K562 (cell line): ENCODE measurements at places on chromosomes 16 and 17. TPM values are rescaled to one million over a fixed set of nuclear protein-coding genes. Genes with fewer than 3 reads are reported as not detected.

- no peak overlapping the region for H3K27ac ChIP-seq
- no peaks in the 10 kb centered on the region for H3K4me1 ChIP-seq
- no peaks in the 10 kb centered on the region for H3K36me3 ChIP-seq
Observed at GRCh38 chr16:59216291-59216690, 482.2 kb upstream of the GOT2 start.

- no peak overlapping the region; the same call in 2 of the 3 replicates for H3K27ac ChIP-seq
- no peaks in the 10 kb centered on the region for H3K27me3 ChIP-seq
- no peaks in the 10 kb centered on the region for H3K4me1 ChIP-seq
- no peak for DNase-seq
Observed at GRCh38 chr17:13346996-13347762, 254.6 kb downstream of the HS3ST3A1 start.

DNA sequence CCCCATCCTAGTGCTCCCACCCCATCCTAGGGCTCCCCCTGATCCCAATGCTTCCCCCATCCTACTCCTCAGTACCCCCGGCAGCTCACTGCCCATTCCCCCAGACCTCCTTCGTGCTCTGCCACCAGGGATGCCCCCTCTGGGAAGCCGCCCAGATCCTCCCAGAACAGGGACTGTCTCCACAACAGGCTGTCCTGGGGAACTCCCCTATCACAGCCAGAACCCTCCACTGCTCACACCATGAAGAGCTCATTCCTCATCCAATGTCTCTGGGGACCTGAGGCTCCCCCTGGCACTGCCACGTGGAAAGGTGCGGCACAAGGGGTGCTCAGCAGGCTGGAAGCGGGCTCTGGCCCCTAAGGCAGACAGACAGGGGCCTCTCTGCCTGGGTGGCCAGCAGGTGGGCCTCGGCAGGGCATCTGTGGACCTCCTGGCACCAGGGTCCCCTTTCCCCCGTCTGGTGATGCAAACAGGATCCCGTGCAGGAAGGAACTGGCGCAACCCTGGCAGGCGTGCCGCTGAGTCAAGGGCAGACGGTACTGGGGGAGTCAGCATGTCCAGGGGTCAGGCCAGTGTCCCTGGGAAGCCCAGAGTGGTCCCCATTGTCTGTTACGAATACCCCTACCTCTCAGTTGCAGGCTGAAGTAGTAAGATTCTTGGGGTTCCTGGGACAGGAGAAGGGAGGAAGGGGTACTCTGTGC lies 14.8 kb upstream of the PVALEF start:
- no peaks in the 10 kb centered on the region for H3K36me3 ChIP-seq
- no peak overlapping the region for H3K27ac ChIP-seq
- no peak for DNase-seq

CDH3 gene
- 0.09 and 0.16 TPM in 2 replicates for total RNA-seq

NRN1L gene
- 0.47 and 0.86 TPM in 2 replicates for total RNA-seq

ANKFY1 gene
- 25.6 and 27.6 TPM in 2 replicates for total RNA-seq
